Cardiac muscle cell (in vitro differentiated cells and primary cell): ENCODE measurements at places on chromosomes 4 and X.

GRCh38 chr4:125397226-125397625 lies 82.5 kb downstream of the FAT4 start:
- no peak overlapping the region for H3K4me3 ChIP-seq
- H3K4me1 ChIP-seq, result no peaks in the 10 kb centered on the region
- DNase-seq, result no peak
- no peaks in the 10 kb centered on the region for H3K36me3 ChIP-seq
- no peak overlapping the region for H3K27ac ChIP-seq

- H3K4me1 ChIP-seq, result no peaks in the 10 kb centered on the region
- no peak for DNase-seq
- no peak overlapping the region for H3K4me3 ChIP-seq
- no peaks in the 10 kb centered on the region for H3K27me3 ChIP-seq
- no peaks in the 10 kb centered on the region for H3K36me3 ChIP-seq
Measured at GRCh38 chrX:13055486-13055885, 11.1 kb upstream of the FAM9C start.

GRCh38 chr4:182144626-182145333 lies 98.4 kb upstream of the TENM3 start:
- H3K27ac ChIP-seq, result no peak overlapping the region
- H3K27me3 ChIP-seq, result peaks cover 53% of the 10 kb centered on the region
- DNase-seq, result peak; percentile 64

- no peaks in the 10 kb centered on the region for H3K4me1 ChIP-seq
- H3K36me3 ChIP-seq, result no peaks in the 10 kb centered on the region
- H3K4me3 ChIP-seq, result no peak overlapping the region
- H3K27ac ChIP-seq, result no peak overlapping the region
Measured at GRCh38 chr4:47862297-47862696, 24.4 kb upstream of the CORIN start.

- peak; percentile 43 for DNase-seq
- H3K4me3 ChIP-seq, result no peak overlapping the region
- peaks cover 15% of the 10 kb centered on the region for H3K27me3 ChIP-seq
- H3K36me3 ChIP-seq, result no peaks in the 10 kb centered on the region
- H3K4me1 ChIP-seq, result no peaks in the 10 kb centered on the region
- H3K27ac ChIP-seq, result no peak overlapping the region
Measured at GRCh38 chrX:72297953-72298730, 7.6 kb downstream of the CITED1 start.

GRCh38 chr4:139764686-139765310 lies 99.2 kb downstream of the MGST2 start:
- H3K4me1 ChIP-seq, result peaks cover 48% of the 10 kb centered on the region
- peak overlapping the region; percentile 90 for H3K27ac ChIP-seq
- H3K27me3 ChIP-seq, result no peaks in the 10 kb centered on the region
- no peaks in the 10 kb centered on the region for H3K36me3 ChIP-seq
- H3K4me3 ChIP-seq, result no peak overlapping the region
- DNase-seq, result no peak

GRCh38 chrX:132474544-132475248 lies 14.1 kb downstream of the MBNL3 start:
- no peaks in the 10 kb centered on the region for H3K27me3 ChIP-seq
- no peak overlapping the region for H3K4me3 ChIP-seq
- H3K36me3 ChIP-seq, result no peaks in the 10 kb centered on the region
- DNase-seq, result peak; percentile 41

- no peaks in the 10 kb centered on the region for H3K36me3 ChIP-seq
- no peak overlapping the region for H3K4me3 ChIP-seq
- no peak for DNase-seq
- no peaks in the 10 kb centered on the region for H3K27me3 ChIP-seq
- no peak overlapping the region for H3K27ac ChIP-seq
Measured at GRCh38 chr4:11118513-11118912, 310.2 kb downstream of the HS3ST1 start.

DNA sequence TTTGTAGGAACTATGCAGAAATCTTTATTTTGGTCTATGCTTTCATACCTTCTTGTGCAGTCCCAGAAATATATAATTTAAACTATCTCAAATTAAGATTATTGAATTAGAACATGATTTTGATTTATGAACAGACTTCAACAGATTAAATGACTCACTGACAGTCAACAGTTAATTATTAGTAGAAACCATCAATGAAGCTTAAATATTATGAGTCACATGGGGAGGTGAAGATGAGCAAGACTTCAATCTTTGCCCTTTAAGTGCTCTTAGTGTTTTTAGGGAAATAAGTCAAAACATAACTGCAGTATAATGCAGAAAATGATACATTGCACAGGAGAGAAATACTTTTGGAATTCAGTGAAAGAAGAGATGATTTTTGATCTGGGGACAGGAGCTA lies 81.5 kb upstream of the BMP3 start:
- H3K4me1 ChIP-seq, result no peaks in the 10 kb centered on the region
- peaks cover 4% of the 10 kb centered on the region for H3K27me3 ChIP-seq
- no peak for DNase-seq
- H3K36me3 ChIP-seq, result no peaks in the 10 kb centered on the region
